H9 (cell line): ENCODE measurements at places on chromosomes 12 and 14. TPM values are rescaled to one million over a fixed set of nuclear protein-coding genes. Genes with fewer than 3 reads are reported as not detected.

DNA sequence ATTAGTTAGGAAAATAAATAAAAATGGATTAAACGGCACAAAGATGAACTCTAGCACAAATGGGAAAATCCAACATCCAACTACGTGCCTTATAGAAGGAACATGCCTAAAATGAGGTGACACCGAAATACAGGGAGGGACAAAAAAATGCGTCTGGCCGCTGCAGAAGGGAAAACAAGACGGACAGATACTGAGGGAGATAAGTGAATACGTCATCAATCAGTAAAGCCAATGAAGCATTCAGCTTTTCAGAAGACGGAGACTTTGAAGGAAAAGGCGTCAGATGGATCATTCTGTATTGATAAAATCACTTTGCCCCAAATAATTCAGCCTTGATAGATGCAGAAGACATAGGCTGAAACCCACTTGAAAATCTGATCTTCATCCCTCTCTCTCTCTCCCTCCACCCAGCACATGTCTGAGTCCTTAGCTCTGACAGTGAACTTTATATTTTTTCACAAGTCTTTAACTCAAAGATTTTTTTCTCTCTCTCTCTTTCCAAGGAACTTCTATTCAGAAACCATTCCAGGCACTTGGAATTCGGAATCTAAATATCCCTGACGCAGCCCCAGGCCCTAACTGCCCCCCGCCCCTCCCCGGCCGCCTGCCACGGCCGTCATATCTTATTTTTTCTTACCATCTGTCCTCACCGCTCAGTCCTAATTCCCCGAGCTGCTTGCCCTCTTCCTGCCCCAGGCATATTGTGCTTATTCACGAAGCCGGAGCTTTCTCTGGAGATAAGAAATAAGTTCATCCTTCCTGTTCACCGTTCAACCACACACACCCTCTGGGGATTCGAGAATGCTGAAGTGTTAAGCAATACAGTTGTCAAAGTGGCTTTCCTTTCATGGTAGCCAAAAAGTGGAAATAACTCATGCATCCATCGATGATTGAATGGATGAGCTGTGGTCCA is 35.5 kb upstream of the RFLNA start:
- H3K27me3 ChIP-seq = no peaks in the 10 kb centered on the region
- H3K27ac ChIP-seq = no peak overlapping the region
- H3K4me3 ChIP-seq = no peak overlapping the region

DNA sequence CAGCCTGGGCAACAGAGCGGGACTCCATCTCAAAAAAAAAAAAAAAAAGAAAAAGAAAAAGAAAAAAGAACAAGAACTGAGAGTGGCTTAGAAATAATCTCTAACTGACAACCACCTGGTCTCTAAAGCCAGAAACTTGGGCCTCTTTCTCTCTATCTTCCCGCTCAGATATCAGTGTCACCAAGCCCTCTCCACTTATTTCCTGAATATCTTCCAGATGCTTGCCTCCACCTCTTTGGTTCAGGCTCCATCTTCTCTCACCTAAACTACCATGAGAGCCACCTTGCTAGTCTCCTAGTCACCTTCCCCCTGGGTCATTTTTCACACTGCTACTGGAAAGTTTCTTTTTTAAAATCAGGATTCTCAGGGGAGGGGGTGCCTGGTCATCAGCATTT is 1.8 kb upstream of the TM9SF1 start:
- no peaks in the 10 kb centered on the region for H3K27me3 ChIP-seq
- H3K27ac ChIP-seq = no peak overlapping the region
- H3K36me3 ChIP-seq = peaks cover 55% of the 10 kb centered on the region
- DNase-seq = no peak
- H3K4me3 ChIP-seq = peak overlapping the region; percentile 98
- H3K4me1 ChIP-seq = no peaks in the 10 kb centered on the region

- no peaks in the 10 kb centered on the region for H3K27me3 ChIP-seq
- no peak for DNase-seq
- H3K4me1 ChIP-seq = peaks cover 6% of the 10 kb centered on the region; the same call in 1 of the 2 replicates
- H3K36me3 ChIP-seq = no peaks in the 10 kb centered on the region; the same call in 2 of the 3 replicates
- no peak overlapping the region for H3K4me3 ChIP-seq
Observed at GRCh38 chr12:31866523-31866922, 92.7 kb upstream of the RESF1 start.

DNA sequence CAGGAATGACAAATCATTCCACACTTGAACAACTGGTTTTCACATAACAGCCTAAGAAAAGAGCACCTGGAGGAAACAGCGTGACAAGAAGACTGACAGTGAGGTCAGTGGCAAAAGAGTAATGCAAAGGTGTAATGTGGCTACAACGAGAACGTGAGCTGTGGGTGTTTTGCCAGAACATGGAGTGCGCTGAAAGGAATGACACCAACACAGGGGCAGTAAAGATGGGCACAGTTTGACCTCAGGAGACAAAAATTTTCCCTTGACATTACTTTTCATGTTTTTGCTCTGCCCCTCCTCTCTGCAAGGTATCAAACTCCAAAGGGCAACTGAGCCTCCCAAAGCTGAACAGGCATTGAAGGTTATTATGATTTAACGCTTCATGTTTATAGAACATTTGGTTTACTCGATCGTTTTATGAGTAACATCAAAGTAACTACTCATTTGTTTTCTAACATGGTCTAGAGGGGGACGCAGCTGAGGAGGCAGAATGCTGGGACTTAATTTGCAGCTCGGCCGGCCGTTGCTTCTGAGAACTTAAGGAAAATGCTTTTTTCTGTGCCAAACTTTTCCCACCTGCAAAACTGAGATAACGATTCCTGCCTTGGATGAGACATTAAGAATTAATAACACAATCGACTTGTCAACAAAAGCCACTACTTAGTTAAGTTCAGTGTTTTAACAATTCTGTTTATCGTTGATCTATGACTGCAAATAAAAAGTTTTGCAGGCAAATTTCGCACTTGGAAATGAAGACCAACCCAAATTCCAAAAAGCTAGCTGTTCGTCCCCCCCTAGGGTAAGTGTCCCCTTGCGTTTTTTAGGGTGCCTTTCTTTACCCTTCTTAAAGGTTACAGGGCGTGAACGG is 954 bp downstream of the HAUS4 start:
- peak overlapping the region; percentile 94 for H3K4me3 ChIP-seq
- no peak for DNase-seq
- H3K4me1 ChIP-seq = 0 out of 2 replicates have a peak, but pooled peaks cover 2% of the 10 kb centered on the region
- no peak overlapping the region for H3K27ac ChIP-seq

DNA sequence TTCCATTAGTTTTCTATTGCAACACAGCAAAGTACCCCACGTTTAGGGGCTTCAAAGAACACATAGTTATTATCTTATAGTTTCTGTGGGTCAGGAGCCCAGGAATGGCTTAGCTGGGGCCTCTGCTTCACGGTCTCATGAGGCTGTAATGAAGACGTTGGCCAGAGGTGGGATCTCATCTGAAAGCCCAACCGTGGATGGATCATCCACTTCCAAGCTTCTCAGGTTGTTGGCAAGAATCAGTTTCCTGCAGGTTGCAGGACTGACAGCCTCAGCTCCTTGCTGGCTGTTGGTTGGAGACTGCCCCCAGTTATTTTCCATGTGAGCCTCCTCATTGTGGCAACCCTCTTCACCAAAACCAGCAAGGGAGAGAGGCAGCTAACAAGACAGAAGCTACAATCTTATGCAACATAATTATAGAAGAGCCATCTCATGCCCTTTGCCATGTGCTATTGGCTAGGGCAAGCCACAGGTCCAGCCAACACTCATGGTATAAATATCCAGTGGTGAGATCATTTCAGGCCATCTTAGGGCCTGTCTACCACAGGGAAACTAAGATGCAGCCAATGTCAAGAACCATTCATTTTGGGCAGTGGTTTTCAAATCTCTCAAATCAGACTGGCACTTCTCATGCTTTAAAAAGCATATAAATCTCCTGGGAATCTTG is 452.4 kb downstream of the MED13L start:
- no peak overlapping the region for H3K27ac ChIP-seq
- H3K4me3 ChIP-seq = no peak overlapping the region
- no peaks in the 10 kb centered on the region for H3K36me3 ChIP-seq
- DNase-seq = no peak
- no peaks in the 10 kb centered on the region; the same call in 1 of the 2 replicates for H3K27me3 ChIP-seq
- H3K4me1 ChIP-seq = no peaks in the 10 kb centered on the region

DNA sequence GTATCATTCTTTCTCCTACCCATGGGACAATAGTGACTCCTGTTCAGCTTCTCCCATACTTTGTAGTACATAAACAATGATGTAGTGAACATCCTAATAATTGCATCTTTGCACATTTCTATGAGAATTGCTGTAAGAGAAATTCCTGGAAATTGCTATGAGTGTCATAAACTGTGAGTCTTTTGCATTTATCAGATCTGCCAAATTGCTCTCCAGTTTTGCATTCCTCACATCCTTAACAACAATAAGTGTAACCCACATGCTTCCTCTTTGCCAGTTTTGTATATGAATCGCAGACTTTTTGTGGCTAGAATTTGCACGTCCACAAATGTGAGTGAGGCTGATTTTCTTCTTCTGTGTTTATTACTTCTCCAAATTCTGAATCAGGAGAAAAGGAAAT is 124.0 kb upstream of the TBX5 start:
- no peaks in the 10 kb centered on the region for H3K36me3 ChIP-seq
- H3K4me1 ChIP-seq = no peaks in the 10 kb centered on the region
- no peaks in the 10 kb centered on the region for H3K27me3 ChIP-seq
- no peak overlapping the region for H3K4me3 ChIP-seq
- no peak overlapping the region for H3K27ac ChIP-seq
- DNase-seq = no peak

DNA sequence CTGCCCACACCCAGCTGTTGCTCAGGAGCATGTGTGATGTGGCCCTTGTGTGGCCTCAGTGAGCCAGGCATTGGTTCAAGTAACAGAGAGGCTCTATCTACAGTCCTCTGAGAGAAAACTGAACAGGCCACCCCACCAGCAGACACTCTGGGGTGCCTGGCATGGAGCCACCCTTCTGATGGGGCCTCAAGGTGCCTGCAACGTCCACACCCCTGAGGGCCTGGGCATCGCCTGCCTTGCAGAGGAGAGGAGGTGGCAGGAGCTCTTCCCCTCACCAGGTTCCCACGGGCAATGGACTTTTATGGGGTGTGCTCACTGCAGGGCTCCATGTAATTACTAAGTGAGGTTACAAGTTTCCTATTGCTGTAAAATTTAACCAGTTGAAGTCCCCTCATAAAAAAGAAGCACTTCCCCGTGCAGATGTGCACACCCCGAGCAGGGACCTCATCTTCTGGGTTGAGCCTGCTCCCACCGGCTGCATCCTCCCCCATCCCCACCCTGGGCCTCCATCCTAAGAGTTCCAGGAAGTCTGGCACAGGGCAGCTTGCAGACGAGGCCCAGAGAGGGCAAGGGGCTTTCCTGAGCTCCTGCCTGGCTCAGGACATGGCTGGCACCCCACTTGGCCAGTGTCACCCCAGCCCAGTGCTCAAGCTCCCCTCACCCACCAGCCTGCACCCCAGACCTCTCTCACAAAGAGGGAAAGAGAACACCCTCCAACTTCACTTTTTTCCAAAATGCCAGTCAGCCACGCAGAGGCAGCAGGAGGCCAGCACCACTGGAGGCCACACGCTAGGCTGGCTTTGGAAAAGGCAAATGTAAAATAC is 270.4 kb upstream of the RTL1 start:
- no peaks in the 10 kb centered on the region for H3K27me3 ChIP-seq
- peaks cover 1% of the 10 kb centered on the region; the same call in 2 of the 3 replicates for H3K36me3 ChIP-seq
- H3K27ac ChIP-seq = no peak overlapping the region
- no peak for DNase-seq

GRCh38 chr12:21971344-21971743 is 30.1 kb upstream of the ABCC9 start:
- H3K36me3 ChIP-seq = no peaks in the 10 kb centered on the region
- H3K4me3 ChIP-seq = no peak overlapping the region
- DNase-seq = peak; percentile 68
- peaks cover 4% of the 10 kb centered on the region; the same call in 1 of the 2 replicates for H3K4me1 ChIP-seq

DNA sequence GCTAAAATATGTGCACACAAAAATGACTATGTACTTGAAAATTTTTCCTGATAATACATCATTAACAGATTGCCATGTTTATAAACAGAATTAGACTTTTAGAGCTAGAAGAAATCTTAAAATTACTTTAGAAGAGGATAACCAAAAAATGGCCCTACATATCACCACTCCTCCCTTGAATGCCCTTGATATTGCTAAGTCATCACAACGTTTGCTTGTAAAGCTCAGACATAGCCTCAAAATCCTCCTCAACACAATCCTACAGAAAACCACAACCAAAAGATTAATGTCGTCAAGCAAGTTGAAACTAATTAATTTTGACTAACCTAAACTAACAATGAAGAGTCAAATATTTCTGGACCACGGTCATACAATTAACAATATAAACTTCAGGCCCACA is 19.4 kb upstream of the NAA30 start:
- DNase-seq = no peak
- H3K27me3 ChIP-seq = no peaks in the 10 kb centered on the region
- no peak overlapping the region for H3K27ac ChIP-seq
- H3K4me3 ChIP-seq = no peak overlapping the region
- no peaks in the 10 kb centered on the region for H3K36me3 ChIP-seq

- H3K36me3 ChIP-seq = no peaks in the 10 kb centered on the region
- no peak for DNase-seq
- H3K27ac ChIP-seq = no peak overlapping the region
- H3K4me1 ChIP-seq = no peaks in the 10 kb centered on the region
Observed at GRCh38 chr12:52253391-52254179, 20.5 kb downstream of the KRT7 start.

- H3K4me1 ChIP-seq = no peaks in the 10 kb centered on the region
- H3K4me3 ChIP-seq = peak within 1 kb of the TSS; percentile 82
- peaks cover 10% of the 10 kb centered on the region for H3K36me3 ChIP-seq
- H3K27me3 ChIP-seq = peaks cover 28% of the 10 kb centered on the region
- DNase-seq = peak; percentile 62
Observed at GRCh38 chr14:50830932-50831725, at the start of gene NIN. NIN (minus strand) TSS chr14:50831162; CDS start chr14:50822056, 9,106 bp downstream.

DNA sequence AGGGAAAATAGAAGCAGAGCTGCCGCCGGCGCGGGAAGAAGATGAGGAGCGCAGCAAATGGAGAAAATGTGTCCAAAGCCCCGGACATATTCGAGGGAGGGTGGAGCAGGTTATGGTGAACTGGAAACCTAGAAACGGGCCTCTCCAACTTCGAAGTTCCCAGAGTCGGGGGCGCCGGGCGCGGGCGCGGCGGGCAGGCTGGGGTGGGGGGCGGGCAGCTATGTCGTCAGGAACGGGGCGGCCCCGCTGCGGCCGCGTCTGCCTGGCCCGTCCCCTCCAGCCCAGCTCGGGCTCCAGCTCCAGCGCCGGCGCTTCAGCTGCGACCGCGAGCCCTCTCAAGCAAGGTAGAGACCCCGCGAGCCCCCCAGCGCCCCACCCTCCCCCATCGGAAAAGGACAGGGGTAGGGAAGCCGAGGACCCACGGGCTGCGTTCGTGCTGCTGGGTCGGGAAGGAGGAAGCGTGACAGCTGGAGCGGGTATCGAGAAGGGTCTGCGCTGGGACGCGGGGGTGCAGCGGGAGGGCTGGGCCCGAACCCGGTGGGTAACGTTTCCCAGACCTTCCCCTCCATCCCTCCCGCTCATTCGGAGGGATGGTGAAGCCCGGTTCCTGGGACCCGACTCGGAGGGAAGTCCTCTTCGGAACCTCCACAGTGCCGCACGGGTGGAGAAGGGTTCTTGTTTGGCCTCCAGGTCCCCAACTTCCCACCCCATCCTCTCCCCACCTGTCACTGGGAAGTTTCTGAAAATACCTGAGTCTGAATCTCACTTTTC is 1.0 kb downstream of the DGKA start:
- peaks cover 4% of the 10 kb centered on the region; the same call in 1 of the 2 replicates for H3K27me3 ChIP-seq
- no peaks in the 10 kb centered on the region for H3K36me3 ChIP-seq
- DNase-seq = peak; percentile 70
- peak overlapping the region; percentile 82 for H3K4me3 ChIP-seq

GRCh38 chr12:116161588-116161987 is 115.9 kb downstream of the MED13L start:
- no peaks in the 10 kb centered on the region; the same call in 1 of the 2 replicates for H3K4me1 ChIP-seq
- H3K27me3 ChIP-seq = no peaks in the 10 kb centered on the region
- H3K27ac ChIP-seq = no peak overlapping the region
- H3K4me3 ChIP-seq = no peak overlapping the region

LRCOL1 gene
- not detected in 2 replicates for total RNA-seq

RIMBP2 gene
- total RNA-seq = 0.70 TPM in 2 replicates

DERA gene
- 20.5 and 20.9 TPM in 2 replicates for total RNA-seq

HCAR3 gene
- not detected in 2 replicates for total RNA-seq

GPHB5 gene
- not detected in 2 replicates for total RNA-seq

GPRC5A gene
- 0.09 and 0.13 TPM in 2 replicates for total RNA-seq

KLRC2 gene
- total RNA-seq = not detected in 2 replicates
